Activated CD4-positive, alpha-beta T cell treated with anti-CD3 and anti-CD28 coated beads, Interleukin-2, amount 50 U/mL, for 24 hours (primary cell): ENCODE measurements at places on chromosomes 12 and 14.

DNA sequence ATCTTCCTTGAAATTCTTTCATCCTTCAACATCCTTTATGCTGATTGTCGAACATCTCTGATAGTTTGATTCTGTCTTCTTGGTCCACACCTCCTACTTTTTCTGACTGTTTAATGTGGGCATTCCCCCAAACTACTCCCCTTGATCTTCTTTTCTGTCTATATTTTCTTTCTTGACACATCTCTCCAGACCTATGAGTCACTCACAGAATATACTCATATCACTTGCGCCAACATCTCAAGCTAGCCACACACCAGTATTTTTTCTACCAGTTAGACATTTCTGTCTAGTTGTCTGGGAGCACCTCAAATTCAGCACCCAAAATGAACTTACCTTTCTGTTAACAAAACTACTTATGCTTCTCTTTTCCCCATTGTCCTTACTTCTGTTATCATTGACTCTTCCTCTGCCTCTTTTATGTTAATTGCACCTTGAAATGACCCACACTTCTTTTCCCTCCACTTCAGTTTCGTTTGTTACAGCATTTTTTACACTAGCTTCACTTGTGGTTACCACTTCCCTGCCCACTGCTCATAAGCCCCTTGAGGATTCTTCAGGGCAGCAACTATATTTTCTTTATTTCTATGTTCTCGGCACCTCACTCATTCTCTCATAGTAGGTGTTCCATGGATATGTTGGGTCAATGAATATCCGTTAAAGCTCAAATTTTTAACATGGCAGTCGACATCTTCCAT, 33.5 kb downstream of the TSHR start:
- no peak for DNase-seq

- no peak for DNase-seq
These were observed 13.1 kb upstream of the LGR5 start for GRCh38 chr12:71426300-71427047.

- DNase-seq, result no peak
These were observed 21.9 kb downstream of the CLMN start for GRCh38 chr14:95297832-95298231.

- peak; percentile 60 for DNase-seq
These were observed 118.5 kb downstream of the TTC7B start for GRCh38 chr14:90697577-90698206.

GRCh38 chr14:104870368-104871144, 5.5 kb downstream of the CEP170B start:
- peak; percentile 20 for DNase-seq

DNA sequence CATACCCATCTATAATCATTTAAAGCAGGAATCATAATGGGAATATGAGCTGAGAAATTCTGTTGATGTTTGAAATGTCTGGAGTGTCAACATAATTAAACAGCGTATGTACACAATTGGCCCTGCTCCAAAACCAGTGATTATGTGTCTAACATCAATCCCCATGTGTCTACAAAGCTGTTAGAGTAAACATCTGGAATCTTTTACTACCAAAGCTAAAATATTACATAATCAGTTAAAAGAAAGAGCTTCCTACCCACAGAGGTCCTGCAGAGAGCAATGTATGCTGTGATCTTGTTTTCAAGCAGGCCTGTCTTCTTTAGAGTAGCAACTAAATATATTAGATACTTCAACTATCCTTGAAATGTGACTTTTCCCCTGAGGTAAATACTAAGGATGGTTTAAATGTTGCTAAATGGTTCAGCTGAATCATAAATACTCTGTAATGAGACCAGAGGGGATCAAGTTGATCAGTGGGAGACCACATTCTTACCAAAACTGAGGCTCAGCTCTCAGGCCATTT, 74.3 kb downstream of the RASSF8 start:
- no peak for DNase-seq

DNA sequence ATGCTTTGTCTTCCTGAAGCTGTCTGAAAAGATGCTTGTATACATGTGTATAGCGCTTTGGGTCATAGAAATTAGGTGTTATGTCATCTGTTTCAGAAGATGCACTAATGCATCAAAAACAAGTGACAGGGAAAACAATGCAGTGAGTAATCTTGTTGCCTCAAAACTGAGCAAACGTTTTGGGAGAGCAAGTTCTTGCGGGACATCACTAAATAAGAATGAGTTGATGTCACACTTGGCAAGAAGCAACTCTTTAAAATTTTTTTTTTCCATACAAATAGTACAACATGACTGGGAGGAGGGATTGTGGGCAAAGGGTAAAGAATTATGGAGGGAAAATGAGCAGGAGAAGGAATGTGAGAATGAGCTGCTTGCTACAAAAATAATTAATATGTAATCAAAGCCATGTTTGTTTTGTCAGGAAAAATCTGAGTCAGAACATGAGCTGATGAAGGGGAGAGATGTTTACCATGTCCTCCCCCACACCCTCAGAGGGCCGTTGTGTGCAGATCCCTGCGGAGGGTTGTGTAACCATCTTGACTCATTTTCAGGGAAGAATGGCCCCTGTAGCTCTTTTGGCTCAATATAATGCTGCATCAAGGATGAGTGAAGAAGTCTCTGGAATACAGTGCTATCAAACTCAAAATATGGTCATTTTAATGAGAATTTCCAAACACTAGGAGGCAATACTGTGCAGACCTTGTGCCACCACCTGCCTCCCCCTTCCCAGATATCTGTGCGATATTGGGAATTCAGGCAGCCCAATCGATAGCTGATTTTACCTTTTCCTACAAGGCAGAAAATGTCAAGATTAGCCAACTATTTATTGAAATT, 41.4 kb downstream of the BORCS5 start:
- DNase-seq, result no peak

DNA sequence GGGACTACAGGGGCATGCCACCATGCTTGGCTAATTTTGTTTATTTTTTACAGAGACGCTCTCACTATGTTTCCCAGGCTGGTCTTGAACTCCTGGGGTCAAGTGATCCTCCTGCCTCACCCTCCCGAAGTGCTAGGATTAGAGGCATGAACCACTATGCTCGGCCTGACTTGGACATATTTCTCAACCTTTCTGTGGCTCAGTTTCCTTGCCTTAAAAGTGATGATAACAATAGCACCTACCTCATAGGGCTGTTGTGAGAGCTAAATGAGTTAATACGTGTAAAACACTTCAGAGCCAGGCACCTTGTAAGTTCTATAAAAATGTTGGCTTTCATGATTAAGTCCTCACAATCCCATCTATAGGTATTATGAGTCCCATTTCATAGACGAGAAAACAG, 89.2 kb upstream of the METAP2 start:
- no peak for DNase-seq

- no peak for DNase-seq
These were observed 1.9 kb downstream of the CCDC38 start for GRCh38 chr12:95940514-95940913.

- no peak for DNase-seq
These were observed 367.3 kb downstream of the C12orf50 start for GRCh38 chr12:87661786-87662377.

DNA sequence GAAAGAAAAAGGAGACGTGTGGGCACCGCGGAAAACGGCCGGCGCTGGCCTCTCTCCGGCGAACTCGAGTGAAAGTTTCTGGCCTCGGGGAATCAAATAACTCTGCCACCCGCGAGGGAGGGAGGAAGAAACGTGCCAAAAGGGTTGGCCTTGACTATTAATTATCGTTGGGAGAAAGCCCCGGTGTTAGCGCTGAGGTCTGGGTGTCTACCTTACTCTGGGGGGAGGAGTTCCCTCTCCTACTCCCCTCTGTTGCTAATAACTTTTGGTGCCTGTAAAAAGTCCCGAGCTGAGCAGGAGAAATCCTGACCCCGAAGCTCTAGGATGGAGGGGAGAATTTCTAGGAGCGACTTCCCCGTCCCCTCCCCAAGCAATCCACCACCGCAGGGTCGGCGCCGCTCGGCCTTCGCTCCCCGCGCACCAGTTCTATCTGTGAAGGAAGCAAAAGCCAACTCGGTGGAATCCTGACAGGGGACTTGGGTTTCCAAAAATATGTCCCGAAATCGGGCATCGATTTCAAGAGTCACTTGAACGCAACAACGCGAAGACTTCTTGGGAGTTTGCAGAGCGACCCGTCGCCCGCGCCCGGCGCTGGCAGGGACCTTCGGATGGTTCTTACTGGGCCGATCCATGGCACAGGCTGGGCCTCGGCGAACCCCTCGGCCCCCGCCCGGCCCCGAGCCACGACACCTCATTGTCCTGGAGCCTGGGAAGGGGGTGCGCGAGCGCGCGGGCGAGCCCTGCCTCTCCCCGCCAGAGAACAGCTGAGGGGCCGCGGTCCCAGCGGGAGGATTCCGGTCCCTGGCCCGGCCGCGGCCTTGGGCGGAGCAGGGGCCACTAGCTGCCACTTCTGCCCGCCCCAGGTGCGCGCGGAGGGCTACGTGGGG, 1.7 kb downstream of the OTX2 start:
- no peak for DNase-seq

GRCh38 chr12:81874586-81874985, 115.4 kb upstream of the PPFIA2 start:
- DNase-seq, result no peak

- DNase-seq, result no peak
These were observed 85.6 kb downstream of the DICER1 start for GRCh38 chr14:95071649-95072280.

DNA sequence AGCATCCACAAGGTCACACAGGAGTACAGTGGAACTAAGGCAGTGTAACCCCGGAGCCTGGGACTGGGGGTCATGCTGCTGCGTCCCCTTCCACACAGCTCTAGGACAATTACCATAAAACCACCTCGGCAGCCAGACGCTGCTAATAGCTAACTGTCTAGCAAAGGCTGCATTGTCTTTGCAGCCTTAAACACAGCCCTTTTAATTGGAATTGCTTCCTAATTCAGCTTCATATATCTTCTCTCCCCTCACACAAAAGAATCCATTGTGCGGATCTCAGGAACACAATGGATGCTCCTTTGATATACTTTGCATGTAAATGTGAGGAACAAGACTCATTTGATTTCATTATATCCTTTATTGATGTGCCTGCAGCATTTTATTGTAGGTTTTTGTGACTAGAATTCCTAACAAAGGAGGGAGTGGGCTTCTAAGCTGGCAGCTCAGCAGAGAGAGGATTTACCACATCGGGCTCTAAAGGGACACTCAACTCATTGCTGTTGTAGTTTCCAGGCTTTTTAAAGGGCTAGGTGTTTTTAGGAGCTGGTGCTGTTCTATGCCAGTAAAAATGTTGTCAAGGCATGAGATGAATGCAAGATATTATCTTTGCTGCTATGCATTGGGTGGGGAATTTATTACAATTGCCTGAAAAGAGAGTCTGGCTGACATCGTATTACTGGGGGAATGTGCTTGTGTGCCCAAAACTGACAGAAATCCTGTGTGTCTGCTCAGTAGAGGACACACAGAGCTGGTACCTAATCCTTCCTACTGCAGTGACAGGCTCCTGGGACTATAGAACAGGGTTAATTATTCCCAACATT, 30.4 kb upstream of the DACT1 start:
- no peak for DNase-seq

- no peak for DNase-seq
These were observed 53.3 kb downstream of the BEGAIN start for GRCh38 chr14:100533656-100534485.

DNA sequence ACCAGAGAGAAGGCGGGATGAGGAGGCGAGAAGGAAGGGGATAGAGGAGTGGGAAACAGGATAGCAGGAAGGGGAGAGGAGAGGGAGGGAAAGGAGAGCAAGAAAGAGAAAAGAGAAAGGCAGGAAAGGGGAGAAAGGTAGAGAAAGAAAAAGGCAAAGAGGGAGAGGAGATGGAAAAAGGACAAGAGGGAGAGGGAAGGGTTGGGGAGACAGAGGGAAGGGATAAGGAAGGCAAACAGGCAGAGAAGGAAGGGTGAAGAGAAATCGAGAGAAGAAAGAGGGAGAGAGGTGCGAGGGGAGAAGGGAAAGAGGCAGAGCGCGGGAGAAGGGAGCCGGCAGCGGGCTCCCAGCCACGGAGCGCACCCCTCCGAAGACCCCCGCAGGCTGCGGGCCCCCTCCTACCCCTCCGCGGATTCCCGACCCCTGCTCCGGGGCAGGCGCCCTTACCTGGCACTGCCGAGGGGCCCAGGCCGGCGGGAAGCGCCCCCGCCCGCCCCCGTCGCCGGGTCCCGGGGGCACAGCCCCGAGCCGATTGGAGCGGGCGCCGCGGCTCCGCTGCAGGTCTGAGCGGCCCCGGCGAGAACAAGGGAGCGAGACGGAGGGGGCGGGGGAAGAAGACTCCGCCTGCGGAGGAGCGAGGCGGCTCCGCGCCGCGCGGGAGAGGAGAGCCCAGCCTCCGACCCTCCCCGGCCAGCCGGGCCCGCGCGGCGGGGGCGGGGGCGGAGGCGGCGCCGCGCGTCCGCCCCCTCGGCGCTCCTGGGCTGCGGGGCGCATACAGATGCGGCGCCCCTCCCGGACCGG, at the start of gene CDH24:
CDH24 (minus strand) TSS at position 565 of the 801 bp plus-strand sequence. CDS start 1,787 bp downstream, outside the sequence.
- DNase-seq, result no peak

DNA sequence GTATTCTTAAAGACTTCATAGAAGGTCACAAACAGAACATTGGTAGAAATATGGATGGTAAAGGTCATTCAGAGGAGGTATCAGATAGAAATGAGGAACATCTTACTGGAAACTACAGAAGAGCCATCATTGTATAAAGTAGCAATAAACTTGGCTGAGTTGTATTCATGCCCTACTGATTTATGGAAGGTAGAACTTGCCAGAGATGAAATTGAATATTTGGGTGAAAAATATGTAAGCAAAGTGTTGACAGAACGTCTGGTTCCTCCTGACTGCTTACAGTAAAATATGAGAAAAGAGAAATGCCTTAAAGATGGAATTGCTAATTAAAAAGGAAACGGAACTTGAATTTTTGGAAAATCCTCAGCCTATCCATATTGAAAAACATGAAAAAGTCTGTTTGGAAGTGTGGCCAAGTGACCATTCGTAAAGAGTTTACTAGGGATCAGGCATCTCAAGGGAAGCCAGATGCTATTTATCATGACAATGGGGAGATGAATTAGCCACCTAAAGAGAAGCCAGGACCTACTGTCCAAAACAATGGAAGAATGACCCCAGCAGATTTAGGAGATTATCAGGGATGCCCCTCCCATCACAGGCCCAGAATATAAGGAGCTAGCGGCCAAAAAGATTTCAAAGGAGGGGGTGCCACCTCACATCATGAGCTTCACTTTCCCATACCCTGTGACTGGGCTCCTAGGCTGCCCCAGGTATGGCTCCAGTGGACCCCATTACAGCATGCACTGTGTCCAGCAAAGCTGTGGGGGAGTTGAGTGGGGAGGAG, 189.3 kb downstream of the ITPR2 start:
- no peak for DNase-seq

GRCh38 chr14:25899197-25899596, 698.6 kb downstream of the NOVA1 start:
- DNase-seq, result no peak

DNA sequence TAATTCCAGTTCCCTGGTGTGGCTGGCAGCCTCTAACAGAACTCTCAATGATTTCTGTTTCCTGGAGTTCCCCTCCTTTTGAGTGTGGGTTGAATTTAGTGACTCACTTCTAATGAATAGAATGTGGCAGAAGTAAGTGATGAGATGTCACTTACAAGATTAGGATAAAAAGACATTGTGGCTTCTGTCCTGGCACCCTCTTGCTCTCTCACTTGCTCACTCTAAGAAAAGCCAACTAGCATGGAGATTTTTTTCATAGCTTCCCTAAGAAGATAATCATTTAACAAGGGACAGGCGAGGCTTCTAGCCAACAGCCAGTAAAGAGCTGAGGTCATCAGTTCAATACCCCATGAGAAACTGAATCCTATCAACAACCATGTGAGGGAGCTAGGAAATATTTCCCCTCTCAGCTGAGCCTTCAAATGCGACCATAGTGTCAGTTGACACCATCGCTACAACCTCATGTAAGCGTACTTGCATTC, 156.7 kb downstream of the TMTC3 start:
- DNase-seq, result peak; percentile 12

GRCh38 chr12:18492372-18493025, 231.2 kb downstream of the PIK3C2G start:
- DNase-seq, result no peak

- no peak for DNase-seq
These were observed 11.3 kb downstream of the BAZ1A start for GRCh38 chr14:34863844-34864243.
